Caki2 (cell line): ENCODE measurements at places on chromosomes 6 and 20. TPM values are rescaled to one million over a fixed set of nuclear protein-coding genes. Genes with fewer than 3 reads are reported as not detected.
A peak's percentile ranks its signal among the peaks of the same experiment; 100 is the strongest.

UNC5CL gene
- total RNA-seq = 1.1 and 4.4 TPM in 2 replicates

FOXA2 gene
- 2.3 and 4.5 TPM in 2 replicates for total RNA-seq

GSTA3 gene
- total RNA-seq = 0.61 TPM in 1 of 2 replicates, not detected in the other

ARMH2 gene
- not detected in 2 replicates for total RNA-seq

PTPRK gene
- total RNA-seq = 21.6 and 32.6 TPM in 2 replicates

HCK gene
- total RNA-seq = not detected in 2 replicates

MMP24 gene
- total RNA-seq = 14.3 and 17.1 TPM in 2 replicates

AGER gene
- total RNA-seq = 1.7 and 1.9 TPM in 2 replicates

CRIP3 gene
- not detected in 2 replicates for total RNA-seq

EEF1A2 gene
- 249 and 281 TPM in 2 replicates for total RNA-seq

DNA sequence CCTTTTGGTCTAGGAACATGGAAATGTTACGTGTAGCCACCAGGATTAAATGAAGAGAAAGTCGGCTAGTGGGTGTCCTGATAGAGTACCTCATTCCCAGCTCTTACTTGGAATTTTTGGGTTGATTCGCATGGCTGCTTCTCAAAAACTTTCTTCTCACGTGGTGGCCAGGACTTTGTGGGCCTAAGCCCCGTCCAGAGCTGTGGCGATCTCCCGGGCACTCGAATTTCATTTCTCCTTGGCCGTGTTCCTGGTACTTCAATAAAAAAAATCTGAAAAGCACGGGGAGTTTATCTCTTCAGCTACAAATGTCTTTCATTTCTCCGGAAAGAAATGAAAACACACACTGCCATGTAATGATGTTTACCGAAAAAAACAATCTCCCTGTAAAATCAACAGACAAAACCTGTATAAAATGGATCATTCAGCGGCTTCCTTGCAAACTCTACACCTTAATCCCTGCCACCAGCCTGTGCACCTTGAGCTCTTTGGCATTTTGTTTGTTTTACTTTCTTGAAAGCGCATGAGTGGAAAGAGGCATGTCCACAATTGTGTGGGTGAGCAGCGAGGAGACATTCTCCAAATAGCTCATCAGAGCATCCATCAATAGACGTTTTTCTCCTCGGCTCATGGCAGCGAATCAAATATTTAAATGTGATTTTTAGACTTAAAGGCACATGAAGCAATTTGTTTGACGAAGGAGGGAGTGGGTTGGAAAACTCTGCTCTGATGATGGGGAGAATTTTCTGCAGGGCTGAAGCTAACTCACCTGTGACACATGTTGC is 173.1 kb downstream of the TFAP2C start:
- no peak for DNase-seq

DNA sequence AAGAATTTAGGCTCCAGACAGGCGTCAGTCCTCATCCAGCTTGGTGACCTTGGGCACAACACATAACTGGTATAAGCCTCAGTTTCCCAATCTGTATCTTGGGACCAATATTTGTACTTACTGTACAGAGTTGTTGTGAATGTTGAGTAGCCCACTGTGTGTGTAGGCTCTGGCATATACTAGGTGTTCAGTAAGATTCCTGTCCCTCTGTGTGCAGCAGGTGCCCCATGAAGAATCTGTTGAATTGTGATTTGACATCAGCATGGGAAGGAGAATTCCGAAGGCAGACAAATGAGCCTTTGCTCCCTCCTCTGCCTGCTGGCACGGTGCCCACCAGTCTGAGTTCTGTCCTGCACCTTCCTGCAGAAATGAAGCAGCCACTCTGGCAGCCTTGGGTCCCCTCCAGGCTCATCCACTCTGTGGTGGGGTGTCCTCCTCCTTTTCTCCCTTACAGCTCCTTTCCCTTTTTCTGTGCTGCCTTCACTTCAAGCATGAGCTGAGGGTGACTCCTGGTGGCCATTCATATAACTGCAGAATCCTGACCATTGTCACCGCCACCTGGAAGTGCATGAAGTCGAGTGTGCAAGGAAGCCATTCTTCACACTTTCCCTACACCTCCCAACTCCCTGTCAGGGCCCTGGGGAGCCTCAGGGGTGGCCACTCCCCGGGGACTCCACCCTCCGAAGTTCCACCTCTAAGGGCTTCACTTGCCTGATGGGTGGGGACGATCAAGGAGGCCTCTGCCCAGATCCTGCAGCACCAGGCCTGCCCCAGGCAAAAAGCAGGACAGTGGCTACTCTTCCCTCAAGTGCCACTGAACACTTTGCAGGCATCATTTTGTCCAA is 48.2 kb downstream of the MRPL14 start:
- peak; percentile 84 for DNase-seq

GRCh38 chr6:1123386-1124375 is 188.2 kb upstream of the FOXQ1 start:
- DNase-seq = peak; percentile 99

DNA sequence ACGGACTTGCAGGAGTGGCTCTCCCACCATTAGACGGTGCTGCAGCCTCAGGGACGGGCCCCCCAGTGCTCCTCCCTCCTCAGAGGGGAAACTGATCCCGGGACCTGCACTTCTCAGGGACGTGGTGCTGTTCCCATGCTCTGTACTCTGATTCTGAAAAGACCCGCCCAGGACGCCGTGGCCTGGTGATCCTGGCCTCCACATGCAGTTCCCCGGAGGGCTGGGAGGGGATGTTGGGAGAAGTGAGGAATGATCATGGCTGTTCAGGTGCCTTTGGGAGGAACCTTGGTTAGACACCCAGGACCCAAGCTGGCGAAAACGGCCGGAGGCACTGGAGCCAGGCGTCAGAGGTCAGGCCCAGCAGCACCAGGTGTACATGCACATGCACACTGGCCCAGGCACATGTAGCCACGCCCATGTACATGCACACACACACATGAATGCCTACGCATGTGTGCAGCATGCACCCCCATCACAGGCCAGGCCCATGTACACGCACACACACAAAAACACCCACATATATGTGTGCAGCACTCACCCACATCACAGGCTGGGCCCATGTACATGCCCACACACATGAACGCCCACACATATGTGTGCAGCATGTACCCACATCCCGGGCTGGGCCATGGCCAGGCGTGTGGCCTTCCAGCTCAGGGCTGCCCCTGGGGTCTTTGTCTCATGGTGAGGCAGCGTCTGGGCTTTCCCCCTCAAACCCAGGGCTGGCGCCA is 52.6 kb upstream of the DACT2 start:
- DNase-seq = no peak

GRCh38 chr6:112934433-112935327 is 587.5 kb downstream of the RFPL4B start:
- no peak for DNase-seq

DNA sequence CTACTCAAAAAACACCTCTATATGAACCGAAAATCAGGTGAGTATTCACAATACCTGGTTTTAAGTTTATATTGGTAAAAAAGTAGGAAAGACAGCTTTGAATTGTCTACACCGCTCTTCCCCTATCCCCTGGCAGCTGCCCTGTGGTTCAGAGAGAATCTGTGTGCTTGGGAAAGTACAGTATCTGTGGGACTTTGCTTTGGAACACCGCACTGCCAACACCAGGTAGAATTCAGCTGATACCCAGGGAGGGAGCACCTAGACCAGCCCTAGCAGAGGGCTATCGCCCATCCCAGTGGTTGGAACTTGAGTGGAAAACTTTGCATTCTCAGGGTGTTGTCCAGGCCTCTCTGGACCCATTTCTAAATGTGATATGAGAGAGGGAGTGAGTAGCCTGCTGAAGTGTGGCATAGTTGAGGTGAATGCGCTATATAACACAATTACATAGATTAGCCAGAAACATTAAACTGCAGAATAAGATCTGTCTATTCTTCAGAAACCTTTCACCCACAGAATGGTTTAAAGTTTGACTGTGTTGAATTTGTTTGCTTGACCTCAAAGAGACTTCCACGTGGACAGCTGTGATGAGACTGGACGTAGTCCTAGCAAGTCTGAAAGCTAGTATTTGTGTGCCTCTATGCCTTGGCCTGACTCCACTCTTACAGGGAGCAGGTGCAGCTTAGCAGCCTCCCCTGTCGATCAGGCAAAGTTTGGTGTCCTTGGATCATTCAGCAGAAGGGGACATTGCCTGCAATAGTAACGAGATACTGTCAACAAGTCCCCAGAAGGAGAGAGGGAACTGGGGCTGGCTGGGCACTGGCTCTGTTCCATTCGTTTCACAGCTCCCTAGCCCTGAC is 11.5 kb upstream of the MPC1 start:
- no peak for DNase-seq

GRCh38 chr6:71457929-71458328 is 169.3 kb downstream of the OGFRL1 start:
- no peak for DNase-seq

DNA sequence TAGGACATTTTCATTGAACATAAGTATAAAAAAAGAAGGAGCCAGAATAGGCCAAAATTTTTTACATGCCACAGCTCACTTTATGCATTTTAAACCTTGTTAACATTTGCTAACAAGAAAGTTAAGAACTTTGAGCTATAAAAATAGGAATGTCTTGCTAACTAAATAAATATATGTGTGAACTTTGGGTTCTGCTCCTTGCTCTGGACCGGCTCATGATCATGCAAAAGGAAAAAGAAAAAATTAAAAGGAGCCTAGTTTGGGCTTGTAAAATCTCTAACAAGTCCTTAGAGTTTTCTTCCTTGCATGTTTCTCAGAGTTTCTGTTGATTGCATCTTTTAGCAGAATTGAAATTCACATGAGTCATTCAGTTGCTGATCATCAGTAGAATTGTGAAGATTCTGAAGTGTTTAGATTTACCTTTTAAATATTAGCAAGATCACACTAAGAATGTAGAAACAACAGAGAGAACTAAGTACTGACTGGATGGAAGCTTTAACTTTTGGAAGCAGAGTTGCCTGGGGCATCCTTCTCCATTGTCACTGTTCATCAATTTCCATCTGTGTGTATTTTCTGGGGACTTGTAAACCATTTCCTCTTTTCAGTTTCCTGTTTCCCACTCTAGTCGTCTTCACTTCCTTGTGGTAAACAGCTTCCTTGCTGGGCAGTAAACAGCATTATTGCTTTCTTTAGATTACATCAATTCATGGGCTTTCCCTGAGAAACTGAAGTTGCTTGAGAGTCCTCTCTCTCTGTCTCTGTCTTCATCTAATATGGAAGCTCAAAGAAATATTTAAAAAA is 458.4 kb upstream of the BTBD3 start:
- DNase-seq = no peak

- no peak for DNase-seq
Observed at GRCh38 chr6:149414009-149414408, 13.9 kb downstream of the SUMO4 start.

DNA sequence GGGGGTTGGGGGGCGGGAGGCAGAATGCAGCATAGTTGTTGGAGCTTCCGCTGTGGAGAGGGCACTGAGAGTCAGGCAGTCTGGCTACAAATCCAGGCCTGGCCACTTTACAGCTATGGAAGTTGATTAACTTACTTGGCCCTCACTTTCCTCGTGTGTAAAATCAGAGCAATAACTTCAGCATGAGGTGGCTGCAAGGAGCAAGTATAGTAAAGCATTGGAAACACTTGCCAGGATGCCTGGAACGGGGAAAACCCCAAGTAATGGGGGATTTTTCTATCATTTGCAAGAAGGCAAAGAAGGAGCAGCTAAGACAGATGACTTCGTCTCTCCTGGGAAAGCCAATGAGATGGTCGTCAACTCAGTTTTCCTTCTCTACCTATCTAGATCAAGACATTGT is 35.8 kb downstream of the AGPAT4 start:
- no peak for DNase-seq

DNA sequence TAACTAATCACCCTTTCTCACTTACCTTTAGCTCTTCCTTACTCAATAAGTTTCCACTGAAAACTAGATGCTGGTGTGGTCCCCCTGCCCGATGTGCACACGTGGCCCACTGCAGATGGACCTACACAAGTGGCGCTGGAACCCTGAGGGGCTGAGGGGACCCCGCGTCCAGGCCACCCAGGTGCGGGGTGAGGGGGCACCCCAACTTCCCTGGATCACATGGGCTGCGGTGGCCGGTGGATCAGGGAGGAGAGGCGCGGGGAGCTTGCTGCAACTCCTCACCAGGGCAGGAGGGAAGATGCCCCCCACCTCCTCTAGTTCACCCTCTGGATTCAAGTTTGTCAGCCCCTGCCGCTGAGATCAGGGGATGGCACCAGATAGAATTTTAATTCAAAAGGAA is 12.5 kb upstream of the HLA-DOA start:
- no peak for DNase-seq

- DNase-seq = no peak
Observed at GRCh38 chr20:45484676-45485075, 15.1 kb downstream of the WFDC2 start.

DNA sequence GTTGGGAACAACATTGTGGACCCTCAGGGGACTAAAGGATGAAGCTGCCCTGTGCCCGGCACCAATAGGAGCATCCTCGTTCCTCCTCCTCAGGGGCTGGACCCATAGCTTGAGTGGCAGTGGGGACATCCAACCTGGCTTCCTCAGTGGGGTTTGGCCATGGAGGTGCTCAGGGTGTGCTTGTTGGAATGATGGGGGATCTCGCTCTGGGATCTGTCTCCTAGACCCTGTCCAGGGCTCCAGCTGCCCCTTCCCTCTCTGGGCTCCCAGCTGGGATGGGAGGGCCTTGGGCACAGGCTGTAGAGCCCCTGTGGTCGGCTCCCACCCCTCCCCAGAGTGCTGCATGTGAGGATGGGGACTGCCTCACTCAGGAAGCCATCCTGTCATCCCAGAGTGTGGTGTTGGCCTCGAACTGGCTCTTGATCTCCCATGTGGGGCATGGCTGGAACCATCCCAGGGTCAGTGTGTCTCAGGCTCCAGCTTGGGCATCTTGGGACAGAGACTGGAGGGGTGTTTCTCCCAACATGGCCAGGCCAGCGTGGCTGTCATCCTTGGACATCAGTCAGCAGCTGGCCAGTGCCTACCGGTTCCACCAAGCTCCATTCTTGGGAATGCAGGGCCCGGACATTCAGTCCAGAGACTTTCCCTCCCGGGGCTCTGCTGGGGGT is 9.5 kb upstream of the MYT1 start:
- DNase-seq = no peak

DNA sequence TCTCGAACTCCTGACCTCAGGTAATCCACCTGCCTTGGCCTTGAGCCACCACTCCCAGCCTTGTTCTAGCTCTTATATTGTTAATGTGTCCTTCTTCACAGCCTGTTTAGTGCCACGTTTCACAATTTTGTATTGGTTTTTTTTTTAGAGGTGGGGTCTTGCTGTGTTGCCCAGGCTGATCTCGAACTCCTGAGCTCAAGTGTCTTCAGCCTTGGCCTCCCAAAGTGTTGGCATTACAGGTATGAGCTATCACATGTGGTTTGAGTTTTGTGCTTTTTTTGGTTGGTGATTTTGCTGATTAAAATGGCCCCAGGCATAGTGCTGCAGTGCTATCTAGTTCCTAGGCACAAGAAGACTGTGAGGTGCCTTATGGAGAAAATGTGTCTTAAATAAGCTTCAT is 5.9 kb upstream of the CSTL1 start:
- no peak for DNase-seq

DNA sequence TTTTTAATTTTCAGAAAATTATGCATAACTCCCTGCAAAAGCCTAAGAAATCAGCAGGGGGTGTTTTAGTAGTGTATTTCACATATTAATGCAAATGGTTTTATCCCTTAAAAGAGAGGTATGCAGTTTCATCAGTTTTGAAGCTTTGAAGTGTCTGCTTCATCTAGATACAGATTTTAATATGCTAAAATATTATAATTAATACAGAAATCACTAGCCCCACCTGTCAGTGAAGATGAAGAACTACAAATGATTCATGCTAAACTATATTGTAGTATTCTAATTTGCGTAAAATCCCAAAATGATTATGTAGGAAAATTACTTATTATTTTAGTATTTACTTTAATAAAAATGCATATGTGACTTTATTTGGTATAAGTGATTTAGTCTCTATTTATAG is 2.9 kb upstream of the TFB1M start:
- DNase-seq = no peak

GRCh38 chr20:16701296-16701695 is 28.5 kb upstream of the SNRPB2 start:
- no peak for DNase-seq

- DNase-seq = peak; percentile 52
Observed at GRCh38 chr20:6636209-6637159, 131.0 kb upstream of the BMP2 start.
